Esophagus muscularis mucosa (tissue), 4 donors: ENCODE measurements at places on chromosomes 11 and 22. TPM values are rescaled to one million over a fixed set of nuclear protein-coding genes. Genes with fewer than 3 reads are reported as not detected.
A peak's percentile ranks its signal among the peaks of the same experiment; 100 is the strongest.

DNA sequence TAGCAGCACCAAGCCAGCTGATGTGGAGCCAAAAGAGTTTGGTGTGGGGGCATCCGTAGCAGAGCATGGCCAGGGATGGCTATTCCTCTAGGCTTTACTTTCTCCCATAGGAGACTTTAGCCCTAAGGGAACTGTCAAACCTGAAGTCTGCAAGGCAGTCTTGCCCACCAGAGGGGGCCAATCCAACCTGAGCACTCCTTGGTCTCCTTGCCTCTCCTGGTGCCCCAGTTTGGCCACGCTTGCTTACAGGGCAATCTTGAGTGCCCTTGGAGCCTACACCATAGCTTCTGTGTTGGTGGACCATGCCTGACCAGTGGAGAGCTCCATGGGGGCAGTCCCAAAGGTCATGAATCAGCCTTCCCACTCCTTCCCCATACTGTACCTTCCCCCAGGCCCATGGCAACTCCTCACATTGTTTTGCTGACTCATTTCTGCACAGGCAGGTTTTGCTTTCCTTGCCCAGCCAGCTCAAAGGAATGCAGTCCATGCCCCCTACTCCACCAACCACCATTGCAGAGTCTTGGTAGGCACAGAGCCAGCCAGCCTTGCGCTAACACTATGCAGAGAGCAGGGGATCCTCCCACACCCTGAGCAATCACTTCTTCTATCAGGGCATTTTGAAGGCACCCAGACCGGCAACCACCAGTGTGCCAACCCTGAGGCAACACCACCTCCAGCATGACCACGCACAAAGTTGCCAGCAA, 1421.2 kb upstream of the RAG2 start:
- no peak for DNase-seq

- no peak for DNase-seq
Observed at GRCh38 chr11:77144857-77145428, 16.9 kb downstream of the MYO7A start.

- DNase-seq: no peak
Observed at GRCh38 chr11:76385903-76386302, 4.8 kb downstream of the GVQW3 start.

DNA sequence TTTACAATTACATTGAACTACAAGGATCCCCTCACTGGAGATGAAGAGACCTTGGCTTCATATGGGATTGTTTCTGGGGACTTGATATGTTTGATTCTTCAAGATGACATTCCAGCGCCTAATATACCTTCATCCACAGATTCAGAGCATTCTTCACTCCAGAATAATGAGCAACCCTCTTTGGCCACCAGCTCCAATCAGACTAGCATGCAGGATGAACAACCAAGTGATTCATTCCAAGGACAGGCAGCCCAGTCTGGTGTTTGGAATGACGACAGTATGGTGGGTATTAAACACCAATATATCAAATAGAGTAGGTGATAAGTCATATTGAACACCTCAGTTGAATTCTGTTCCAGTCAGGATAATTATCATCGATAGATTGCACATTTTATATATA, 4.4 kb downstream of the FBXO7 start:
- no peak for DNase-seq

- no peak for DNase-seq
Observed at GRCh38 chr11:2482204-2482603, 37.4 kb downstream of the KCNQ1 start.

GRCh38 chr11:86978247-86978646, 23.1 kb upstream of the FZD4 start:
- DNase-seq: no peak

DNA sequence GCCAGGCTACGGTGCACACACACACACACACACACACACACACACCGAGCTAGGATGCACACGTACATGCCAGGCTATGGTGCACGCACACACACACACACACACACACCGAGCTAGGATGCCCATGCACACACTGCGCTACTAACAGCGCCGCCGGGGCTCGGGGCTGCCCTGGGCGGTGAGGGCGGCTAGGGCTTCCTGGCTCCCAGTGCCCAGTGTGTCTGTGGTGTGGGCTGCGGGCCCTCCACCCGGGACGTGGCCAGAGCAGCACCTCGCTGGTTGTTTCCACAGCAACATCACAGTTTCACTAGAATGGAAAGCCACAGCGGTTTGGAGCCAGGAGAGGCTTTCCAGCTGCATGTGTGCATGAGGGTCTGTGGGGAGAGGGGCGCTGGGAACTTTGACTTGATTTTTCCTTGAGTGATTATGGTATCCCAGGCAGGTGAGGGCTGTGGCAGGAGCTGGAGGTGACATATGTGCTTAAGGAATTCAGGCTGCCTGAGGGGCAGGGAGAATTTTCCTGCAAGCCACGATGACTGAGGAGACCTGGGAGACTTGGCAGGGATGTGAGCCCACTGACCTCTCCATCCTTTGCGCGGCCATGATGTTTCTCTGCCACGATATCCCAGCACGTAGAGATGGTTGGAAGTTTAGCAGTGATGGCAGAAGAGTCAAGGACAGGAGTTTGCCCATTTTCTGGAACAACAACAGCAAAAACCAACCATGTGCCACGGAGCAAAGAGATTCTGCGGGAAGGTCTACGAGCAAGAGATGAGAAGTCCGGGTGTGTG, 195.9 kb downstream of the SNX19 start:
- peak; percentile 89 for DNase-seq

DNA sequence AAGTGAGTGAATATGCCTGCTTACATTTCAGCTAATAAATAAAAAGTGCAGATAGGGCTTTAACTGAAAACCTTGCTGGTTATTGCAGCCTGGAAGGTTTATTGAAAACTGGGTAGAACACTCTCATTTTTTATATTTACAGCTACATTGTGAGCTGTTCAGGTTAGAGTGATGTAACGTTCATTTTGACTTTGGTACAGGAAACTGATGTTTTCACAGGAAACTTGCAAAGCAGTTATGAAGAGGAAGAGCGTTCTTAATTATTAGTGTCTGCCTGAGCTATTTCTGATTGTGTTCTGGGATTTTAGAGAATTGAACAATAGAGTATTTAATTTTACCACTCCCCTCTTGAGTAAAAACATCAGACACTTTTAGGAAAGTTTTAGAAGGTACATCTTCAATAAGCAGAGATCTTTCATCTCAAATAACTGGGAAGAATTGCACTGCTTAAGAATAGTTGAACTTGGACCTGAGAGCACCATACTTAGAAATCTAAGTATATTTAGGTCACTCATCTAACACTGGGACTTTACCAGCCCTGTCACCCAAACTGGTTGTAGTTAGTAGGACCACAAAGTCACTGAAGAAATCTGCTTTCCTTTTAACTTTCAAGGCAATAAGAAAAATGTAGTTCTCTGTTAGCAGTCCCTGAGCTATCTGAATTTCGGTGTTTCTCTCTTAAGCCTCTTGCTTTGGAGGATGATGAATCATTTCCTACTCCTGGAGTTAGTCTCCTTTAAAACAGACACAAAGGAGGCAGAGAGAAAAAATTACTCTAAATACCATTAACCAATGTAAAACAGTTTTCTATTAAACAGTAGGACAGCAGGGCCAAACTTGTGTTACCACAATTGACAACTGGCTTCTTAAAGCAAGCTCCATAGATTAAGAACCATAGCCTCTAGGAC, 128.6 kb upstream of the DDI1 start:
- no peak for DNase-seq

DNA sequence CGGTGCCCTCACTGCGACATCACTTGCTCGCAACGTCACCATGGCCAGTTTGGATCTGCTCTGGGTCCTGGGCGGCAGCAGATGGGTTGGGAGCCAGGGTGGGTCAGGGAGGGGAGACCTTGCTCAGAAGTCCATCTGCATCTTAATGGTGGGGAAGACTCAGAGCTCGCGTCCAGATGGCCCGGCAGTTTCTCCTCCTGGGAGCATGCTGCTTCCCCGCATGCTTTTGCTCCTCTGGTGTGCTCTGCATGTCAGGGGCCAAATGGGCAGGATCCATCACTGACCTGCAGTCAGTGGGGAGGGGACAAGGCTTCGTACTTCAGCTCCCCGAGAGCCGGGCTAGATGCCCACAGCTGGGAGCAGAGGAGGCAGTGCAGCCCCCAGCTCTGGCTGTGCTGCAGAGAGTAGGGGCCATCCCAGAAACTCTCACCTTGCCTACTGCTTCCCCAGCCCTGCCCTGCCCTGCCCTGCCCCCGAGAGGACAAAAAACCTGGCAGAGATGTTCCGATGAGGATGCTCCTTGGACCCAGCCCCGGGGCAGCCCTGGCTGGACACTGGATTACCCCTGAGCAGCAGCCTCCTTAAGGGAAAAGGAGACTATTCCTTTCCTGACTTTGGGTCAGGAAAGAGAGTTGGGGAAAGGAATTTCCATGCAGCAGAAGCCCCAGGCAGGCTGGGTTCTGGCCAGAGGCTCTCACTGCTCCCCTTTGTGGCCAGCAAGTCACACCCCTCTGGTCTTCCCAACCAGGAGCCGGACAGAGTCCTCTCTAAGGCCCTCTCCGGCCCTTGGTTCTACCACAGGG, 149.9 kb downstream of the PKNOX2 start:
- no peak for DNase-seq

- peak; percentile 98 for DNase-seq
Observed at GRCh38 chr11:65386307-65387140, at the start of gene FRMD8. FRMD8 (plus strand) TSS chr11:65386637; CDS start chr11:65387037, 400 bp downstream.

- no peak for DNase-seq
Observed at GRCh38 chr11:15660496-15660895, 545.8 kb downstream of the INSC start.

DNA sequence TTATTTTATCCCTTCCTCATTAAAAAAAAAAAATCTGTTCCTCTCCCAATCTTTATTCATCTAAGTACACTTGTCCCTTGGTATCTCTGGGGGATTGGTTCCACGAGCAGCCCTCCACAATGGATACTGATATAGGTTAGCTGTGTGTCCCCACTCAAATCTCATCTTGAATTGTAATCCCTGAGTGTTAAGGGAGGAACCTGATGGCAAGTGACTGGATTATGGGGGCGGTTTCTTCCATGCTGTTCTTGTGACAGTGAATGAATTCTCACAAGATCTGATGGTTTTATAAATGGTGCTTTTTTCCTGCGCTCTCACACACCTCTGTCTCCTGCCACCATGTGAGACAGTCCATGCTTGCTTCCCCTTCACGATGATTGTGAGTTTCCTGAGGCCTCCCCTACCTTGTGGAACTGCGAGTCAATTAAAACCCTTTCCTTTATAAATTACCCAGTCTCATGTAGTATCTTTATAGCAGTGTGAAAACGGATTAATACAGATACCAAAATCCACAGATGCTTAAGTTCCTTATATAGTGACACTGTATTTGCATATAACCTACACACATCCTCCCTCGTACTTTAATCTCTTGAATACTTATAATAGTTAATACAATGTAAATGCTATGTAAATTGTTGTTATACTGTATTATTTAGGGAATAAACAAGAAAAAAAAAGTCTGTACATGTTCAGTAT, 62.0 kb downstream of the PACS1 start:
- no peak for DNase-seq

Gene CNGA4
- total RNA-seq: not detected
